ENCODE measurements at places on chromosomes 5 and 9.

DNA sequence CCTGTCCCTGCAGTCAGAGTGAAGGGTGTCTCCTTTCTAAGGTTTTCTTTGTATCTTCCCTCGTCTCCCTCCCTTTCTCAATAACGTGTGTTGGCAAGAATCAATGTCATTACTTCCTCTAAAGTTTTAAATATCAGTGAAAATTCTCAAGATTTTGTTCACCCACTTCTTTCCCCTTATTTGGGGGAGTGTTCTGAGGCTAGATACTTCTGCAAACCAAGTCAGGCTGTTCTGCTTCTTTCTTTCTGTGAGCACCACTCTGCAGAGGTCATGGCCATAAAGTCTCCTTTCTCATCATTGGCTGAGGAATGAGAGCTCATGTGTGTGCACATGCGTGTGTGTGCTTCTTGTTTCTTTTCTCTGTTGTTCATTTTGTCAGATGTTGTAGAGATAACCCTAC is 26.6 kb upstream of the SPATA31C2 start:
- no peak for DNase-seq

DNA sequence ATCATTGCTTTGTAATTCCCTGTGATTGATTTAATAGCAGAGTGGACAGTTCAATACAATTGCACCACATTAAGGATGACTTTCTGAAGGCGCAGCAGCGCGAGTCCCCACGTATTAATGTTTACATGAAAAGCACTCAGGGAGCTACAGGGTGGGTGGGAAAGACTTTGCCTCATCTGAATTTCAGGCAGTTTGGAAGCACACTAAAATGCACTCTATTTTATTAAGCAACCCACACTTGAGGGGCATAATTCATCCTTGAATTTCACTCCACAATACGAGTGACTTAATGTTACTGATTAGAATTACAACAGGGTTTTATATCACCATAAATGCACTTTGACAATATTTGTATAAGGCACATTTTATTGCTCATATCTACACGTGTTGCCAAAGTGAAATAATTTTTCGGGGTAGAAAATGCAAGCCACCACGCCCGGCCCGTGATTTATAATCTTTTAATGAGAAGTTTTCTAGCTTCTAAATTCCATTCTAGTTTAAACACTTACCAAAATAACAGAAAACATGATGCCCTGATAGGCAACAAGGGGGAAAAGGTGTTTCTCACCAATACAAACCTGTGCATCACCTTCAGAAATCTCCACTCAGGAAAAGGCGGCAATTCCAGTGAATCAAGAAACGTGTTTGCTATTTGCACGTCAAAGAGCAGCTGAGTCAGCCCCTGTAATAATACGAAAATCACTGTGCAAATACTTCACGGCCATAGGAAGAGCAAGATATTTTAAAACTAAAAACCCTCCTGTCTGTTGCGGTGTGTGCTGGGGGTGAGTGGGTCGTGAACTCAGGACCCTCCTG is 40.5 kb downstream of the IRX4 start:
- DNase-seq = no peak

GRCh38 chr5:141040771-141041426 is 10.3 kb upstream of the PCDHB1 start:
- peak; percentile 11 for DNase-seq

DNA sequence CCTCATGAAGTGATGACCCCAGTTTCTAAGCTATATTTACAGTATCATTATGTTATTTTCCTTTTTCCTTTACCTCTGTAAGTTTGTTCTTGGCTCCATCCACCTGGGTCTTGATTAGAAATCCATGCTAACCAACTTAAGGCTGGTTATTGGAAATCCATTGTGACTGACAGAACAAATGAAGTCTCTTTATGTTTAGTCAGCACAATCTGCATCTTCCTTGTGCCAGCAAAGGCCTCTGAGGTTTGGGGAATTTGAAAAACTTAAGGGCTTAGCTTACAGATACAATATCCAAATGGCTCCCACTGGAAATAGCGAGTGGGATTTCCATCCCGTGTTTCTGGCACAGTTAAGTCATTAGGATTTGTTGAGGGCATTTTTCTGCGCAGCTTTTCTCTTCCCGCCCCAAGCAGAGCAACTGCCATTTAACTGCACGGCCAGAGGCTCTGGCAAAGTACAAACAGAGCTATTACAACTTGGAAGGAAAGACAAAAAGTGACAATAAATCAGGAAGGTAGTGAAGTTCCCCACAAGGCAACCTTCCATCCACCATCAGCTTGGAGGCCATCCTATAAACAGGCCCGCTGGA is 64.2 kb downstream of the DCP2 start:
- DNase-seq = no peak

DNA sequence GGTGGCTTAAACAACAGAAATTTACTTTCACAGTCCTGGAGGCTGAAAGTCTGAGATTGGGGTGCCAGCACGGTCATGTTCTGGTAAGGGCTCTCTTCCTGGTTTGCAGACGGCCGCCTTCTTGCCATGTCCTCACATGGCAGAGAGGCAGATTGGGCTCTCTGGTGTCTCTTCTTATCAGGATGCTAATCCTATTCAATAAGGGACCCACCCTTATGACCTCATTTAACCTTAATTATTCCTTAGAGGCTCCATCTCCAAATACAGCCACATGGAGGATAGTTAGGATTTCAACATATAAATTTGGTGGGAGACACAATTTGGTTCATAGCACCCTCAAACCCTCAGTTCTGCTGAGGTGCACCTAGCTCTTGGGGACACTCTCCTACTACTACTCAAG is 180.4 kb downstream of the DAB2IP start:
- DNase-seq = no peak

DNA sequence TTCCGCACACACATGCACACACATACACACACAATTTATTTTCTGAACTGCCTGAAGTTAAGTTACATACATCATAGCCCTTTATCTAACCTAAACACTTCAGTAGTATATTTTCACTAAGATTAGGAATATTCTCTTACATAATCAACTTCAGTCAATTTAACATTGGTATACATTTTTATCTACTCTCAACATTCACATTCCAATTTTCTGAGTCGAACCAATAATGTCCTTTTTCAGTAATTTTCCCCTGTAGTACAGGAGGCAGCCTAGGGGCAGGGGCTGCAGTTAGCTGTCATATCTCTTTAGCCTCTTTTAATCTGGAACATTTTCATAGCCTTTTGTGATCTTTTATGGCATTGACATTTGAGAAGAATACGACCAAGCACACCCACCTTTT is 150.1 kb downstream of the DAB2IP start:
- DNase-seq = no peak

DNA sequence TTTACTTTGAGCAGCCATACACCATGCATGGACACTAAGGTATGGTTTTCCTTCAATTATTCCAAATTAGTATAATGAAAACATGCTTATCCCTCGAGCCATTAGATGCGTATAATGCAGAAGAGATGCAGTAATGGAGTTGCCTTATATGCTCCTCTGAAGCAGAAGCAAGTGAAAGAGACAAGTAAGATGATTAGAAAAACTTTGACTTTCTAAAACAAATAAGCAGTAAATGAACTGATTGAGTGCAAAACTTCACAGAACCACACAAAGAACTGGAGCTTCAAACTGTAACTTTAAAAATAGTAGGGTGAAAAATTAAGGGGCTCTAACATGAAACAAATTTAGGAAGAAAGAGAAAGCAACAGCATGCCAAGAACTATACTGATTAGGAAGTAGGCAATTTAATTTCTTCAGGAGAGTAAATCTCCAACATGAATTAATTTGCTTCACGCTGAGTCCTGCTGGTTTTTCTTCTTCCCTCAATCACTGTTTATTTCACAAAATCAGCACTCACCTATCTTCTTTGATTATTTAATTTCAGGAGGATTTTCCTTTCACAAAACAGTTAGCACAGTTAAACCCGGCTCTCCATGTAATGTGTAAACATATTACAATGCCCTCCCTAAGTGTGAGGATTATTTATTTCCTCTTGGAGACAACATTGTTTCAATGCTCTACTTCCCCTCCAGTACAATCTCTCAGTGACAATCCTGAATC is 90.3 kb upstream of the PAM start:
- DNase-seq = no peak

GRCh38 chr5:150245111-150245789 is 44.3 kb downstream of the CAMK2A start:
- no peak for DNase-seq

DNA sequence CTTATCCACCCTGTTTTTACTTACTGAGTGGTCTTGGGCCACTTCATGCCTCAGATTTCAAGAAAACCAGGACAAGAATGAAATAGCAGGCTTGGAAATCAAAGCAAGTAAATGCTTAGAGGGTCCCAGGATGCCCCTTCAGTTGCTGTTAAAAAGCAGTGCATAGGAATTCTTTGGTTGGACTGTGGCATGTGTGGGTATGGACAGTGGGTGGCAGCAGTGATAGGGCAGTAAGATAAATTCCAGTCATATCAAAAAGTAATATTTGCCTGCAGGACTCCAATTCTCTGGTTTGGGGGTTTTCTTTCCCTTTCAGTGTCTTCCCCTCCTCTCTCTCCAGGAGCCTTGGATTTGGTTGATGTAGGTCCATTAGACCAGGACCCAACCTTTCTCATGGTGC is 306.7 kb upstream of the CLINT1 start:
- DNase-seq = no peak

- no peak for DNase-seq
Observed at GRCh38 chr9:93591301-93592007, 15.1 kb downstream of the PHF2 start.

GRCh38 chr5:128412145-128412930 is 125.7 kb downstream of the FBN2 start:
- no peak for DNase-seq

GRCh38 chr5:36252722-36253365 is 11.1 kb upstream of the NADK2 start:
- DNase-seq = no peak

All from esophagus squamous epithelium (tissue), 5 donors.